AG09309 (cell line): ENCODE measurements at places on chromosomes 11 and 22.

DNA sequence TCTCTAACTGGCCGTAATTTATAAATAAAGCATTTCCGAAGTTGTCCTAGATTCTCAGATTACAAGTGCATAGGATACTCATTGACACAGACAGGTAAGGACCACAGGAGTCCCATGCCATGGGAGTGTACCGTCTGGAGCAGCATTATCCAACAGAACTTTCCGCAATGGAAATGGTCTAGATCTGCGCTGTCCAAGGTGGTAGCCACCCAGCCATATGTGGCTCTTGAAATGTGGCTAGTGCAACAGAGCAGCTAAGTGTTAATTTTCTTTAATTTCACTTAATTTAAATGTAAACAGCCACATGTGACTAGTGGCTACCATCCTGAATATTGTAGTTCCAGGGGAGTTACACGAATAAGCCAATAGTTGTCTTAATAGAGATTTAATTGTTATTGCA, 71.3 kb downstream of the GALNT18 start:
- DNase-seq = no peak

DNA sequence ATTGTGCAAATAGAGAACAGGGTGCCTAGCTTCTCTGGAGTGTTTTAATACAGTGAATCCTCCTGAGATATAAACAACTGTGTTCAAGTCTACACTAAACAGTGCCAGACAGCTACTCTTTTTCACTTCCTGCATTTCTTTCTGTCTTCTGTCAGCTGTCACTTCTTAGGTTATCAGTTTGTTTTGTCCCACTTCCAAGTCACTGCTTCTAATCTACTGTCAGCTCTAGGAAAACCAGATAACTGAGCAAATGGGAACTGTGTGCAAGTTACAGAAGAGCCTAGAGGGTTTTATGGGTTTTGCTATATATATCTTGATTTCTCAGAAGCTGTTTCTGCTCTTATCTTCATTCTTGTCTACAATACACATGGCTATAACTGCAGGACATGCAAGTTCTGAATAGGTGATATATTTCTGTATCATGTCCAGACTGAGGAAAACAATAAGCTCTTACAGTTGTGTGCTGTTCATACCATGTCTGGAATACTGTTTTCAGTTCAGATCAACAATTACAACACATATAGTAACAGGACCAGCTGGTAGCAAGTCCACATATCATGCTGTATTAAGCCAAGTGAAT, 5.8 kb downstream of the PITPNB start:
- DNase-seq = no peak

- no peak for DNase-seq
These were observed 93.8 kb upstream of the FGF3 start for GRCh38 chr11:69912911-69913451.

DNA sequence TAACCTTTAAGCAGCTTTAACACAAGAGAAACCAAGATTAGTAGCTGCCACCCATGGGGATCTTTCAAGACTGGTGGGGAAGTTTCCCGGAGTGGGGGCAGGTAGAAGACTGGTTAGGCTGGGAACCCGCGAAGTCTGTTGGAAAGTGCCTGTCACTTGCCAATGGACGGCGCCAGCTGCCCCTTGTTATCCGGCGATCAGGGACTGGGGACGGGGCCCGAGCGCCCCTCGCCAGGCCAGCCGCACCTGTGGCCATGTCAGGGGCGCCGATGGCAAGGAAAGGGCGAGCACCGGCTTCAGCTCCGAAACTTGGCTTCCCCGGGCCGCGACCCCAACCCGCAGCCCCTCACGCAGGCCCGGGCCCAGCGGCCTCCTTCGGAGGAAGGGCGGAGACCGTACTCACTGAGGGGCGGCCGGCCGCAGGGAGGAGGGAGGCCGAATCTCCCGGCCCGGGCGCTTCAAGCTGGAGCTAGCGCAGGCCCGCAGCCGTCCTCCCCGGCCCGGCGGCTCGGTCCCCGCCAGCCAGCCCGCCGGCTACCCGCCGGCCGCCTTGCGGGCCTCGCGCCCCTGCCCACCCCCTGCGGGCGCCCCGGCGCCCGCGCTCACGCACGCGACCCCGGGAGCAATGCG, 539 bp downstream of the EIF4ENIF1 start:
- no peak for DNase-seq

- no peak for DNase-seq
These were observed 3.7 kb downstream of the CATSPER1 start for GRCh38 chr11:66022401-66023185.

DNA sequence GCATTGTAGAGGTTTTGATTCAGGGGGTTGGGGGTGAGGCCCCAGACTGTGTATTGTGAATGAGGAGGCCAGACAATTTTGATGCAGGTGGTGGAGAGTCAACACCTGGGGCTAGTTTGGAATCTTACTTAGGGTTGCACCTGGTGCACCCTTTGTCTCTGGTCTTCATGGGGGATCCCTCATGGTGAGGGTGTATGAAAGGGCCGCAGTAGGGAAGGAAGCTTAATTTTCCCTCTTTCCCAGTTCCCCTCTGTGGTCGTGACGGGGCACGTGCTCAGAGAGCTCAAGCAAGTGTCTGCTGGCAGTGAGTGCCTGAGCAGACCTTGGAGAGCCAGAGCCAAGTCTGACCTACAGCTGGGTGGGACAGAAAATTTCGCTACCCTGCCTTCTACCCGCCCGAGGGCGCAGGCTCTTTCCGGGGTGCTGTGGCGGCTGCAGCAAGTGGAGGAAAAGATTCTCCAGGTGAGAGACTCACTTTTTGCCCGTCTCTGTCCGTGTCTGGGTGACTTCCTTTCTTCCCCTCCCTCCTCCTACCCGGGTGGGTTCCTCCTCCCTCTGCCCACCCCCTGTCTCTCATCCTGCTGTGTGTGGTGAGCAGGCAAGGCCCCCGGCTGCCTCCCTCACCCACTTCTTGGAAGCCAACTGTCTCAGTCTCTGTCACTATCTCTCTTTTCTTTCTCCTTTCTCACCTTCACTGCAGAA, 131.7 kb downstream of the MICAL2 start:
- DNase-seq = no peak

GRCh38 chr11:5171856-5172255, 17.3 kb upstream of the OR52A1 start:
- DNase-seq = no peak

GRCh38 chr11:95154514-95154913, 64.9 kb downstream of the ENDOD1 start:
- DNase-seq = no peak

GRCh38 chr22:41799486-41800347, 762 bp upstream of the CCDC134 start:
- DNase-seq = no peak

- DNase-seq = no peak
These were observed 261.1 kb downstream of the BUD13 start for GRCh38 chr11:116511684-116512083.

GRCh38 chr11:102545701-102546100, 15.2 kb upstream of the MMP7 start:
- no peak for DNase-seq
